ENCODE measurements at places on chromosomes 11 and 22.

DNA sequence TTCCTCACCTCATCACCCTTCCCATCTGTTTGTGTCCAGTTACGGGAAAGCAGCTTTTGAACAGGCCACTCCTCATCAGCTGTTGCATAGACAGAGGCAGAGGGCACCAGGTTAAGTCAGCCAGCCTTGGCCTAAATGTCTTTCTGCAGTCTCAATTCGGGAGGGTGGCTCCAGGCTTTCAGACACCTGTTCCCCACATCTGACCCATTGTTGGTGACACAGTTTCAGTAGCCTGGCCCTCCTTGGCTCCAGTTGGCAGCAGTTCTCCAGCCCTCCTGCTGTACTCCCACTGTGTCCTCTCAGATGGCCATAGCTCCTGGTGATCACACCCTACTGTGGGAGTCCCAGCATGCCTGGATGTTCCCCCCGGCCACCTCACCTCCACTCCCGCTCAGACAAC lies 70.8 kb upstream of the MYOD1 start:
- no peak for DNase-seq

GRCh38 chr11:64765291-64765850 lies 5.6 kb upstream of the PYGM start:
- DNase-seq: no peak

- DNase-seq: no peak
Observed at GRCh38 chr11:40100162-40100553, 1359.3 kb downstream of the LRRC4C start.

DNA sequence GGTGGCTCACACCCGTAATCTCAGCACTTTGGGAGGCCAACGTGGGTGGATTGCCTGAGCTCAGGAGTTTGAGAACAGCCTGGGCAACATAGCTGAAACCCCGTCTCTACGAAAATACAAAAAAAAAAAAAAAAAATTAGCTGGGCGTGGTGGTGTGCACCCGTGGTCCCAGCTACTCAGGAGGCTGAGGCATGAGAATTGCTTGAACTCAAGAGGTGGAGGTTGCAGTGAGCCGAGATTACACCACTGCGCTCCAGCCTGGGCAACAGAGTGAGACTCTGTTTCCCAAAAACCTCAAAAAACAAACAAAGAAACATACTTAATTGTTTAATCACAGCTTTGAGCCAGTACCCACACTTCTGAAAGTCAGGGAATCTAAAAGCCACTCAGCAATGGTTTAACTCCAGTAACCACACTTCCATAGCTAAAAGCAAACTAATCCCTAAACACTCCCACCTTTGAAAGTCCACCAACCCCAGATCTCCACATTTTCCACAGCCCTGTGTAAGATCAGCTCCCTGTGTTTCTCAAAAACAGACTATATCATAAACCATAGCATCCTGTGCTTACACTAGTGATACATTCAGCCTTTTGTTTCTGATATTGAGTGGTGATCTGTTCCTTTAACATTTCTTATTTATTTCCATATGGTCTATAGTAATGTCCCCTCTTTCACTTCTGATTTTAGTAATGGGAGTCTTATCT lies 4.9 kb upstream of the OR2AT4 start:
- no peak for DNase-seq

- DNase-seq: no peak
Observed at GRCh38 chr11:59818572-59818971, 8.0 kb upstream of the MRPL16 start.

DNA sequence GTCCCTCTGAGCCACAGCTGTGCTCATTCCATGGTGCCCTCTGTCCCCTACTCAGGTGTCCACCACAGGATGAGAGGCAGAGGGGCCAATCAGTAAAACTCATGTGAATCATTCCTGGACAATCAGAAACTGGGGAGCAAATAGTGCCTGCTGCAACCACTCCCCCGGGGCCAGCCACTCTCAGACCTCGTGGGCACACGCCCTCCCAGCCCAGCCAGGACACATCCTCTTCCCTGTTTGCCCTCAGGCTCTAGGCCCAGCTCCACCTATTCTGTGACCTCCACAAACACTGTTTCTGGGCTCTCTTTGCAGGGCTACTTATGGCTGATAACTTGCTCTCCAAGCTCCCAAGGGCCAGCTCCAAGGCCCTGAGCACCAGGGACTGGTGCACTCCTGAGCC lies 14.0 kb upstream of the KCTD14 start:
- no peak for DNase-seq

DNA sequence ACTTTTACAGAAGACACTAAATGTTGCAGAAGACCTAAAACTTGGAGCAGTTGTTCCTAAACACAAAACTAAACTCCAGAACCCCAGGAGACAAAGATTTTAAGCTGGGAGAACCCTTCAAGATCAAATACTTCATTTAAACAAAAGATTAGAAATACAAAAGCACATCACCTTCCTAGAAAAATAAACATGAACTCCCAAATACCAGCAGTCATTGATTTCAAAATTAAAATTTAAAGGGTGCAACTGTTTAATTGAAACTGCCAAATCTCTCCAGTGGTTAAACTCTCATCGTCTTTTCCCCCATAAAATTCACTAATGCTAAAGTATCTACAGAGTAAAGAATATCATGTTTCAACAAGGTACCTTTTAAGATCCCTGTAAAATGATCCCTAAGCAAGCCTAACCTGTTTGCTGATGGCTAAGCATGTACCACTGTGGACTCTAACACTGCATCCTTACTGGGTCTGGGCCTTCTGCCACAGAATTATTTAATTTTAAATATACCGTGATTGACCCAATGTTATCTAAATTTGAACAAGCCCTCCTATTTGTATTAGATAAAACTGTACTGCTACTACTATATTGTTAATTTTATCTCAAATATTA lies 53.7 kb upstream of the CCDC34 start:
- no peak for DNase-seq

DNA sequence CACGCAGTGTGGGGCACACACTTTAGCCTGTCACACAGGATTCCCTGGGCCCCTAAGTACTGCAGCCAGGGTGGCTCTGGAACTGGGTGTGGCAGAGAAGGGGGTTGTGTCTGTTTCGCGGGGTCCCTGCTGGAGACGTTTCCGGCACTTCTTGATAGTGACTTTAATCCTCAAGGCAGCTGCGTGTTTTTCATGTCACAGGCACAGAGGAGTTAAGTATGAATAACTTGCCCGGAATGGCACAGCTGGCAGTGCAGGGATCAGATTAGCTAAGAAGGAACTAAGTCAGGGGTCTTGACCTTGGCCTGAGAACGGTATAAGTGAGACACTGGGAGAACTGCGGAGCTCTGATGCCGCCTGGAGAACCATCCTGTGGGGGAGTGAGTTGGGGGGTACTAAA lies 7.5 kb upstream of the KRTAP5-7 start:
- no peak for DNase-seq

GRCh38 chr22:19723983-19724827 lies 866 bp downstream of the GP1BB start:
- DNase-seq: peak; percentile 48

DNA sequence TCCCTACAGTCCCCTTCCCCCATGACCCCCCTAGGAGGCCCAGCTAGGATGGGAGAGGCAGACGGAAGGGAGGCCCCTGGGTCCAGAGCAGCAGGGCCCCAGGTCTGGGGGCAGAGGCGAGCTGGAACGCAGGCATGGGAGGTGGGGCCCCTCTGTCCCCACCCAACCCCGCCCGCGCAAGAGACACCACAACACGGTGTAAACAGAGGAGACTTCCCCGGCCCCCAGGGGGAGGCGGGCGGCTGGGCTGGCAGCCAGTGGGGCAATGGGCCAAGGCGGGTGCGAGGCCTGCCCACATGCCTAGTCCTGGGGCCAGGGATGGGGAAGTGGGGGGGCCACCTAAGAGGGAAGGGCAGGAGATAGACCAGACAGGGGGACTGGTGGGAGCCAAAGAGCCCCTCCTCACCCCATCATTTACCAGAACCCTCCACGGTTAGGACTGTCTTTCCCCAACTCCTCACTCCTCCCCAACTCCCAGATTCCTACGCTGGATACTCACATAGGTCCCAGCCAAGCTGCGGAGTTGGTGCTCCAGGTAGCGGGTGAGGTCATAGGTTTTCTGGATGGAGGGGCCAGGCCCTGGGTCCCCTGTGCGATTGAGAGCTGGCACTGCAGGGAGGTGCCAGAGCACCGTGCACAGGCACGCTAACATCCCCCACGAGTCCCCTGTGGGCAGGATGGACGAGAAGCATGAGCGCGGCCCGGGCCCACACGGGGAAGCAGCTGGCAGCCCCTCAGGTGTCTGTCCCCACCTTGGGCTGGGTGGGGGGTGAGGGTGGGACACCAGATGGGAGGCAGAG lies 6.2 kb downstream of the CLCF1 start:
- DNase-seq: no peak

DNA sequence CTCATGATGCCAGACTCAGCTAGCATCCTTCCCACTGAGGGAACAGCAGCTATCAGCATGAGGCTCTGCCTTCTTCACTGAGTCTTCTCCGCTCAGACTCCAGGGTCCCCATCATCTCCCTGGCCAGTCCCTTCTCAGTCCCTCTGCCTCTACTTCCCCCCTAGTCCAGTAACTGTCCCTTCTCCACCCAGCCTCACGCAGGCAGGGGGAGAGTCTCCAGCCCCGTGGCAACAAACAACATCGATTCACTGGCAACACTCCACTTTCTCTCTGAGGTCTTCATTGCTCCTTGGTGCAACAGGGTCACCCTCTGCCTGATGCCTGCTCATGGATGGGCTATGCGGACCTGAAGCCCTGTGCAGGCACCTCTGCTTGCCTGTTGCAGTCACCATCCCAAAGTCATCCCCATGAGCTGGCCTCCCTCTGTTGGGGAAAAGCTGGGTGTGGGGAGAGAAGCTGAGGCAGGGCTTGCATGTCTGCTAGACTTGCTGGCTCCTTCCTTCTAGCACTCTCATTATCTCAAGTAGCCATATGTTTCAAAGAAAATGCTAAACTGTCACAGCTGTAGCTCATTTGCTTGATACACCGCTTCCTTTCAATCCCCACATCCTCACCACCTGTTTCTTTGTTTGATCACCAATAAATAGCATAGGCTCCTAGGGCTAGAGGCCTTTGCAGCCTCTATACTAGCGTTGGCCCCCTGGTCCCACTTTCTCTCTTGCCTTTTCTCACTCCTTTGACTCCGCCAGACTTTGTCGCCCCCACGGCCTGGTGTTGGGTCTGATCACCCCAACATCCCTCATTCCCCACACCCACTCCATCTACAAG lies 4.3 kb upstream of the BCR start:
- DNase-seq: no peak

DNA sequence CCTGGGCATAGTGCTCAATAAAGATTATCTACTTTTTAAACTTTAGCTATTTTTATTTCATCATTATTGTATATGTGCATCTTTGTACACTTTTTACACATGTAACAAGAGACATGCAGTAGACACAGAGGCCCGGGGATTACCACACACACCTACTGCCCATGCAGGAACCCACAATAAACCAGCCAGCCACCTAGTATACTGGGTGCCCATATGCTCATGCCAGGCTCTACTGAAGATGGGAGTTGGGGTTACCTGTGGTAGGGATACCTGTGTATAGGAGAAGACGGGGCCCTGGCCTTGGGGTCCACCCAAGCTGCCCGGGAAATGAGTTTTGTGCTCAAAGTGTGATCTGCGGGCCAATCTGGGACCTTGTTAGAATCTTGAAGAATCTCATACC lies 31.2 kb upstream of the P2RY2 start:
- no peak for DNase-seq

GRCh38 chr11:46948378-46949131 lies 12.0 kb downstream of the CSTPP1 start:
- no peak for DNase-seq

GRCh38 chr22:36027935-36028645 lies 534 bp downstream of the RBFOX2 start:
- DNase-seq: no peak

GRCh38 chr11:121587182-121587581 lies 134.4 kb upstream of the SORL1-AS1 start:
- DNase-seq: no peak

DNA sequence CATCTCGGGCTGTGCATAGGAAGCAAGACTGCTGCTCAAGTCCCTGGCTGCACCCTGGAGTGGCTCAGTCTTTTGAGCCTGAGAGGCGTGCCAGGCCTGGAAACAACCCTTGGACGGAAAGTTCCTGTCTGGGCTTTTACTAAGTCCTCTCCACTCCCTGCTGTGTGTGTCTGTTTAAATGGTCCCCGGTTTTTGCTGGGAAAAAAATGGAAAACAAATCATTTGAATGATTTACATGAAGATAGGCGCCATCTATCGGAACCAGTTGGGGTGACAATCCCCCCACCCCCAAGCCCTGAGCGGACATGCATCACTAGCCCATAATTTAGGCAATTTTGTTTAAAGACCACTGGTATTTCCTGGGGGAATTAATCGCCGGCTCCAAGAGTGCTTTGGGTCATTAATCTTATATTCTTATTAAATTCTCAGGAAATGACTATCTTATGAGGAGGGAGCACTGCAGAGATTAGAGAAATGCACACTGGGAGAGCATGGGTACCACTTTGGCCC lies 2.7 kb upstream of the GAB2 start:
- DNase-seq: peak; percentile 60

DNA sequence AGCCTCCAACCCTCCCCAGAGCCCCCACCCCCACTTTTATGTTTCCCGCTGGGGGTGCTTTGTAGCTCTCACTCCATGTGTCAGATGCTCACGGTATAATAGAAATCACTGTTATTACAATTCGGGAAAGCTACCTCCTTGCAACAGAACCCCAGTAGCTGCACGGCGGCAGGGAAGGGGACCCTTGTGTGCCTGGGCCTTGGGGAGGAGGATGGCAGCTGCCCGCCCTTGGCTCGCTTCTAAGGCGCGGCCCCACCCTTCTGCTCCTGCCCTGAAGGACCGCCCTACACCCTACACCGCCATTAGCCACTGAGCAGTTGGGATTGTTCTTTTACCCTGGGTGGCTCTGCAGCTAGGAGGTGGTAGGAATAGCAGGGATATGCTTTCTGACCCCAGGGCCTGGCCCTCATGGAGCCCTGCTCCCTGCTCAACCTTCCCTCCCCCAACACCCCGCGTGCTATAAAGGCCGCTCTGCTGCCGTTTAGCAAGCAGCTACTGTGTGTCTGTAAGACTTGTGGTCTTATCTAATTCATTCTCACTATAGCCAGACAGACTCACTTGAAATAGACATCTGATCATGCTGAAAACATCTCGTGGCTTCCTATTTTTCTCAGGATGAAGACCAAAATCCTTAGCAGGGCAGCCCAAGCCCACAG lies 219.7 kb downstream of the CEP164 start:
- no peak for DNase-seq

DNA sequence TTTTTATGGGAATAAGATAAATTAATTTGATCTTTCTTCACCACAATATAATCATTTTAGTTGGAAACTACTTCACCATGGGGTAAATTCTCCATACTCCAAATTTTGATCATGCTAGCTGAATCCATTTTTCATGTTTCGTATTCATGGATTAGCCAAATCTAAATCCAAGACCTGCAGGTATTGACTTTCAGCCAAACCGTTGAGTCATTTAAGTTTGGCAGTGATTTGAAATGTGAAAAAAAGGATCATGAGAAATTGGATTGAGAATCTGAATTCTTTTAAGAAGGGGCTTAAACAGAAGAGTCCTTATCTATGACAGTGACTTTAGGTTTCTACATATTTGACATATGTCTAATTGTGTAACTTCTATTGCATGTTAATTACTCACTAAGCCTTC lies 5.3 kb downstream of the GAS2 start:
- DNase-seq: no peak

GRCh38 chr11:69968396-69969347 lies 109.4 kb upstream of the ANO1 start:
- DNase-seq: no peak

- no peak for DNase-seq
Observed at GRCh38 chr22:24984122-24984521, 31.6 kb downstream of the KIAA1671 start.

All from activated T-cell treated with anti-CD3 and anti-CD28 coated beads, Interleukin-2, amount 50 U/mL, for 1 hour (primary cell).